Stimulated activated CD4-positive, alpha-beta T cell treated with anti-CD3 and anti-CD28 coated beads, Interleukin-1b, Interleukin-23, amount 100 ng/mL, for 1 hour (primary cell): ENCODE measurements at places on chromosomes 3 and 15.

DNA sequence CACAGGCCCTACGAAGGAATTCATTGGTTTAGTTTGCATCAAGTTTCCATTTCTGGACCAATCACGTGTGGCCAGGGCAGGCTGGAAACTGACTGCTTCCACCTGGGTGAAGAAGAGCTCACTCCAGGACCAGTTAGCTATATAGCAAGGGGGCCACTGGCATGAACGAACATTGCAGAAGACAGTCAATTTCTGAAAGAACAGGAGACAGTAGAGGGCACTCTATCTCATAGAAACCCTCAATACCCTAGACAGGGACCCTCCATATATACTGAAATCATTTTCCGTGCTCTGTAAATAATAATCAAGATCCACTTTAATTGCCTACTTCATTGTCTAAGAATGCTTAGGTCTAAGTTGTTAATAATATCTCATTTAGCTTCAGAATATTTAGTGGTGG is 215.6 kb downstream of the CADPS start:
- DNase-seq = no peak

DNA sequence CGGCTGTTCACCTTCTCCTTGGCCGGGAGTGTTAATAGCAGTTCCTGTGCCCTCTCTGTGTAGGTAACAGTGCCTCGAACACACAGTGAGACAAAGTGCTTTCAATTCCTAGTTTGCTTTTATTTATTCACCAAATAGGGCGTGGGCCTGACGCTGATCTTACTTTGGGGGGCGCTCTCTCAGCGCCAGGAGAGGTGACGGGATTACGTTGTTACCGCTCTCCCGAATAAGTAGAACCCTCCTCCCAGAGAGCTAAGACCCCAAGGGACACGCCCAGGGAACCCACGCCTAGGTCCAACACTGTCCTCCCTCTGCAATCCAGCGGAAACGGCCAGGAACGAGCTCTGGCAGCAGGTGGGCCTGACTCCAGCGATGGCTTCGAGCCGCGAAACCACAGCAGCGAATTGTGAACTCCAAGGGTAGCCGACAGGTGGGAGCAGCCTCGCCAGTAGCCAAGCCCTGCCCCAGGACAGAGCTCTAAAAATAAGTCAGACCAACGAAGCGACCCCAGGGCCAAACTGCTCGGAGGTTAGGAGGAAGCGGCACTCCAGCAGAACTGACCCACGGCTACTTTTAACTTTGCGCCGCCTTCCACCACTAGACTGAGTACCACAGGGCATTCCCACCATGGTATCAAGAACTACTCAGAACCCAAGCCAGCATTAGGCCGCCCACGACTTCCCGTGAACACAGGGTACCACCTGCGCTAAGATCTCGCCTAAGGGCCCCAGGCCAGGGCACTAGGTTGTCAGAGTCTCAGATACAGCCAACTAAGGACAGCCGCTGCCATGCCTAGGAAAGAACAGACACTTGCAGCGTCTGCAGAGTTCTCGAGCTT is 1.6 kb upstream of the SIN3A start:
- peak; percentile 61 for DNase-seq

DNA sequence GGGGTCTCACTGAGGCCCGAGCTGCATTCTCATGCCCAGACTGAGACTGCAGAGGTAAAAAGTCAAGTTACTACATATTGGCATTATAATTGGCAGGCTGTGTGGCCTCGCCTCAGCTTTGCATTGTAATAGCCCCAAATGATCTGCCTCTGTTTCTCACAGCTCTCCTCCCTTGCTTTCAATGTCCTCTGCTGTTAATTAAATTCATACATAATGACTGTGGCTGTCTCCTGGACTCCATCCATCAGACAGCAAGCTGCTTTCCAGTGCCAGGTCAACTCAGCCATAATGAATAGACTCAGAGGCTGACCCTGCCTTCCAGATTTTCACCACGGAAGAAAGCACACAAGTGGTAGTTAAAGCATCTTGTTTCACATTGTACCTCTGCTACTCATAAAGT is 7.6 kb upstream of the RTP4 start:
- DNase-seq = no peak

DNA sequence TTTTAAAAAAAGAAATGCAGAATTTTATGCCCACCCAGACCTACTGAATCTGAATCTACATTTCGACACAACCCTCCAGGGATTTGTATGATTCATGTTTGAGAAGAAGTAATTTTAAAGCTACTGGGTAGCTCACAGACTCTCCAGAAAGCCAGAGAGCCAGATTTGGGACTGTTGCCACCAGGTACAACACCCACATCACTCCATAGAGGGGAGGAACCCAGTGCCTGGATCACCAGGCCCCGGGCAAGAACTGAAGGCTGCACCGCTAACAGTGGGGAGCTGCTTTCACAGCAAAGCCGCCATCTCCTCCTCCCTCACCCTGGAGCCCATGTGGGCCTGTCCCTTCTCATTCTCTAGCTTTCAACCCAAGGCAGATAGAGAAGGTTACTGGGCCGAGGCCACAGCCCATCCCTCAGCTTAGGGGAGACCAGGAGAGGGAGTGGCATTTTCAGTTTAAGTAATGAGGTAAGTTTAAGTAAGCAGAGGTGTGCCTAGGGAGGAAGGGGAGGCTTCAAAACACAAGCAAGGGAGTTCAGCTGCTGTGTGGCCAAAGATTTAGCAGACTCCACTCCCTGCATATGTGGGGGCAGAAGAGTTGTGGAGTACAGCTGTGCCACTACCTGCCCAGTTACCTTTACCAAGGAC is 109.8 kb downstream of the IL12A start:
- DNase-seq = no peak

DNA sequence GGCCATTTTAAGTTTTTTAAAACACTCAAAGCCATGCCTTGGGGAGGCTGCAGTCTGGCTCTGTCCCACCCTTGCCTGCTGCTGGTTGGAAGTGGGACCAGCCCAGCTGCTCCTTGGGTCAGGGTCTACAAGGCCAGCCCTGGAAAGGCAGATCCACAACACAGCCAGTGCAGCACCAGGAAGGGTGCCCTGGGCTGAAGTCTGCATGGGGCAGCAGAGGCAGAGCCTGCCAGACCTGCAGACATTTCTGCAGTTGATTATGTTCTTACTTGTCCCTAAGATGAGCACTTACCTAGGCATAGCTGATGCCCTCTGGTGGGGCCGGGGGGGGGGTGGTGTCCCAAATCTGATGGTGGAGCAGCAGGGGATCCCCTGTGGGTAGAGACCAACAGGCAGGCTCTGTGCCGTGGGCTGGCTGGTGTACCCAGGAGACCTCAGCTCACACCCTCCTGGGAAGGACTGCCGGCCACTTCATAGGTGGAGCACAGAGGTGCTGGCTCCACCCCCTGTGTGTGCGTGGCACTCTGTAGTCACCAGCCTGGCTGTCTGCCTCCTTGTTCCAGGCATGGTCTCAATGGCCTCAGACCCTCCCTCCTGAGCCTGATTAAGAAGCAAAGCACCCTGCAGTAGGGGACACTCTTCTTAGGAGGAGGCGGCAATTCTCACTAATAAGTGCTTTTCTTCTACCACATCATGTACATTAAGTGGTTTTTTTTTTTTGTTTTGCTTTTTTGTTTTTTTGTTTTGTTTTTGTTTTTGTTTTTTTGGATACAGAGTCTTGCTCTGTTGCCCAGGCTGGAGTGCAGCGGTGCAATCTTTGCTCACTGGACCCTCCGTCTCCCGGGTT is 97.4 kb upstream of the KLF13 start:
- DNase-seq = no peak

- no peak for DNase-seq
These were observed 182.7 kb upstream of the GADL1 start for GRCh38 chr3:31077021-31077601.

- DNase-seq = no peak
These were observed 174.2 kb downstream of the NEK10 start for GRCh38 chr3:27194861-27195483.

GRCh38 chr3:151091685-151092345 is 6.4 kb downstream of the MED12L start:
- no peak for DNase-seq

GRCh38 chr3:100591411-100591810 is 18.0 kb upstream of the ADGRG7 start:
- no peak for DNase-seq

DNA sequence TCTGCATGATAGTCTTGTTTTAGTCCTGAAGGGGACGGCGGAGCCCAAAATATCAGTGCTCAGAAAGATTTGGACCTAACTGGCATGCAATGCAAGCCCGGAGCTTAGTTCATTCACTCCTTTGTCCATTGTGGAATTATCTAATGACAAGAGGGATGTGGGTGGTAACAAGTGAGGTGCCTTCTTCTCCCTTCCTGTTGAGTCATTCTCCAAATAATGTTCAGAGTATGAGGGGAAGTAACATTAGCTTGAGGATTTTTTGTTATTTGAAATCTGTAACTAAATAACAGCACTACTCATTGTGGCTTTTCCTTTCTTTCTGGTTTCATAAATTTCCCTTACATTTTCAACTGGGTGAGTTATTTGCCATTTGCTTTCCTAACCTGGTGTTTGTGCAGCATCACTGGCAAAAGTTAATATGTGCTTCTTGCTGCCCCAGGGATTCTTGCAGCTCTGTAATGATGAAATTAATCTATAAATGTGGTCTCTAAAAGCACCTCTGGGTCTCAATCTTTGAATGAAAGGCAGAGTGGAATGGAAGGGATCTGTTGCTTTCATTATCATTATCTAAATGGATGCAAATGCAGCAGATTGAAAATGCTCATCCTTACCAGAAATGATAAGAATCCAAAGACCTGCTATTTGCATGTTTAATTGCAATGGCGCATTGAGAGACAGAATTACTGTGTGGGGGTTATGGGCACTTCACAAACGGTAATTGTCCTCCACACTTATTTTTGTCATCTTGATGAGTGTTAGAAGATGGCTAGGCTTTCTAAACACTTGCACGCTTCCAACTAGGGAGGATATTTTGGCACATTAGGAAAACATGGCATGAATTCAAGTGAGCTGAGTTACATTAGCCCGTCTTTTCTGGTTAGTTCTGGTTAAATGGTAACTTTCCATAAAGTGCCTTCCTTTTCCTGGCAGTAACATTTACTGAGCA is 89.9 kb upstream of the MITF start:
- DNase-seq = no peak

DNA sequence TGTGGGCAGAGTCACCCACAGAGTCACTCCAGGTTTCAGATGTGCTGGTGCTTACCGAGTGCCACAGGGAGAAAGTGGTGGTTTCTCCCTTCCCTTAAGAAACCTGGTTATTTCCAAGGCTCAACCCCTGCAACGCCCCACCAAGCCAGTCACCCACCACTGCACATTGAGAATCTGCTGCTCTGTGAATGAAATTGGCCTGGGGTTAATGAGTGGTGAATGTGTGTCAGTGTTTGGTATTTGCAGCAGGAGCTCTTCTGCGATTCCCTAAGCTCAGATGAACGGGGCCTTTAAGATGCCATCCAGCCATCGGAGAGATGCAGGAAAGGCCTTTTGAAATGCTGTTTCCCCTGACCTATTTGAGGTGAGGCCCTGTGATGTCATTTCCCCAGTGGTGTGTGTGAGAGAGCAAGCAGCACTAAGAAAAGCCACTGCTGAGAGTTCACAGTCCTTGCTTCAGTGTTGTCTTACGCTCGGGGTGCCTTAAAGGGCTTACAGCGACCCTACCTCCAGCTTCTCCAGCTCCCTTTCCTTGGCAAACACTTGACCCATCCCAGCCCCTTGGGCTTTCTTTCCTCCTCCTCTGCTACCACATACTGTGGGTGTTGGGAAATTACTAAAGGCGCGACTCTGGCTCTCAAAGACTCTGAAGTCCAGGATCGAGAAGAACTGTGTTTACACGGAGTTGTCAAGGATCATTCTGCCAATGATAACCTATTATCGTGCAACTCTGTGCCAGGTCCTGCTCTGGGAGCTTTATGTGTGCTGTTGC is 68.9 kb downstream of the SMAD3 start:
- DNase-seq = peak; percentile 39
